T follicular helper cell (primary cell): ENCODE measurements at places on chromosomes 16 and 17.

- DNase-seq: no peak
These were observed 102.5 kb downstream of the RBFOX3 start for GRCh38 chr17:79508291-79508716.

- no peak for DNase-seq
These were observed 8.5 kb upstream of the ZC3H7A start for GRCh38 chr16:11805556-11805955.

DNA sequence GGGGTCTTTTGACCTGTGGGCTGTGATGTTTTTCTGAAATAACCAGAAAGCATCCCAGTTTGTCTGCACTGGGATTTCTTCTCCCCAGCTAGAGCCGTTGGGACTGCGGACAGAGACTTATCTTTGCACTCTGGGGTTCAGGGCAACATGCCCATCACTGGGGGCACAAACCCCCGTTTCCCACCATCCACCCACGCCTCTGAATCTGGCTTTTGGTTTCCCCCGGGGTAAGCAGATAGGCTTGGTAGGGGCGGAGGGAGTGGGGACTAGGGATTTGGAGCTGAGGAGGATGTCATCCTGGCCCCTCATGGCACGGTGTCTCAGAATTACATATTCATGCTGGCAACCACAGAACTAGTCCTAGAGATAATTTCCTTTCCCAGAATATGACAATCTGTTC lies 68.6 kb downstream of the CCDC182 start:
- DNase-seq: no peak

- DNase-seq: no peak
These were observed 86.9 kb downstream of the CDH11 start for GRCh38 chr16:65034915-65035314.

- no peak for DNase-seq
These were observed 58.1 kb upstream of the GOT2 start for GRCh38 chr16:58792188-58792587.

- DNase-seq: no peak
These were observed 9.0 kb upstream of the SLFN12L start for GRCh38 chr17:35546487-35546886.

GRCh38 chr16:62963846-62964245 lies 927.6 kb upstream of the CDH8 start:
- DNase-seq: no peak

GRCh38 chr17:81341516-81342268 lies 46.6 kb upstream of the SLC38A10 start:
- DNase-seq: no peak

GRCh38 chr16:56748826-56749225 lies 18.9 kb downstream of the NUP93 start:
- no peak for DNase-seq

GRCh38 chr17:8125154-8125946 lies 1.4 kb upstream of the HES7 start:
- peak; percentile 82 for DNase-seq

DNA sequence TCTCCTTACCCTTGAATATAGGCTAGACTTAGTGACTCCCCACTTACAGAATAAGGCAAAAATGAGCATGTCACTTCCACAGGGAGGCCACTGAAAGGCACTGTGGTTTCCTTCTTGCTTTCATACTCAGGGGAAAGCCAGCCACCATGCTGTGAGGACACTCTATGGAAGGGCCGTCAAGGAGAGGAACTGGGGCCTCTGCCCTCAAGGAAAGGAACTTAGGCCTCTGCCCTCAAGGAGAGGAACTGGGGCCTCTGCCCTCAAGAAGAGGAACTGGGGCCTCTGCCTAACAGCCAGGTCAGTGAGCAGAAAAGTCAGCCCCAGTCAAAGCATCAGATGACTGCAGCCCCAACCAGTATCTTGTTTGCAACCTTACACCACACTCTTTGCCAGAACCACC lies 30.1 kb downstream of the VPS35 start:
- no peak for DNase-seq

- DNase-seq: no peak
These were observed 24.4 kb downstream of the TBX21 start for GRCh38 chr17:47757386-47757785.

GRCh38 chr17:57873261-57874057 lies 23.6 kb upstream of the MRPS23 start:
- DNase-seq: no peak
